ENCODE measurements at places on chromosomes 16 and 17.

GRCh38 chr17:80222376-80223141 lies 2.3 kb downstream of the SLC26A11 start:
- no peak for DNase-seq

DNA sequence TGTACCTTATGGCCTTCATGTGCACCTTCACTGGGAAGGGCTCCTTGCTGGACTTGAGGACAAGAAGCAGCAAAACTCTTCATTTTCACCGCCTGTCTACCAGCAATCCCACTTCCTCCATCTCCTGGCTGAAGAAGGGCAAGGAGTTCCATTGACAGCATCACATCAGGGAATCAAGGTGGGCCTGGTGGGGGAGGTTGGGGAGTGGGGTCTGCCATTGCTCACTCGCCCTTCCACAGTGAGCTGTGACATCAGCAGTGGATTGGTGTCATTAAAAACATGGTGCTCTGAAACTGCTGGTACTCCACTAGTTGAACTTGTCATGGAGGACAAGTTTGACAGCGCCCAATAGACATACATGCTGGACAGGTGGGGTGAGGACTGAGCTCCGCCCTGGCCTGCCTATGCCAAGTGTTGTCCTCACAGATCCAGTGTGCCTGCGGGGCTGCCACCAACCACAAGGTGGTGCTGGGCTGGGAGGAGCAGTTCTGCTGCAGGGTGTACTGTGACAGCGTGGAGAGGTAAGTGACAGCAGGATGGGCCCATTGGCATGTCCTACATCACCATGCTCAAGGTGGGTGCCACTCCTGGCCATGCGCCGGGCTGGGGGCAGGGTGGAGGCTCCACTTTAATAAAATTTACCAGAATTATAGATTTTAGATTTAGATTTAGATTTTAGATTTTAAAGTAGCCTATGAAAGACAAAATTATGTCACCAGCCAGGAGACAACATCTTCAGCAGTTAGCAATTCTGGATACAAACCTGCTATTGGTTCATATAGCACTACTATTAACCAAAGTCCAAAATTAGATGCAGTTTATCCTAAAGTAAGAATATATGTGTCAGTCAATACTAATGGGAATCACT lies 1729.1 kb downstream of the TP53TG3F start:
- DNase-seq = no peak

GRCh38 chr16:63787014-63787413 lies 1334.8 kb downstream of the CDH11 start:
- DNase-seq = no peak

GRCh38 chr17:30234296-30234695 lies 1.2 kb downstream of the SLC6A4 start:
- DNase-seq = no peak

DNA sequence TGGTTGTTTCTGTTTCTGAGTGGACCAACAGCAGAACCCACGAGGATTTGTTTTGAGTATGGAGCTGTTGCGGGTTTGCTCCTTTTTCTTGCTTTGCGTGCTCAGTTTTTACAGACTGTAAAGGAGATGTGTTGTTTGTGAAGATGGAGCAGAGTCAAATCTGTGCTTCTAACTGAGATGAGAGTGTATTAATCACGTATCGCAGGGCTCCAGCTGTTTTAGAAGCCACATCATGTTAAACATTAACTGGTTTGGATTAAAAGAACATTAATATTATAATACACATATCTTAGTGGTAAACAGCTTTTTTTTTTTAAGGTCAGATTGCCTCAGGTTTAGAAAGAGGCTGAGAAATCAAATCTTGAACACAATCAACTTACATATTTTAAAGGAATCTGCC lies 69.4 kb downstream of the YPEL2 start:
- no peak for DNase-seq

DNA sequence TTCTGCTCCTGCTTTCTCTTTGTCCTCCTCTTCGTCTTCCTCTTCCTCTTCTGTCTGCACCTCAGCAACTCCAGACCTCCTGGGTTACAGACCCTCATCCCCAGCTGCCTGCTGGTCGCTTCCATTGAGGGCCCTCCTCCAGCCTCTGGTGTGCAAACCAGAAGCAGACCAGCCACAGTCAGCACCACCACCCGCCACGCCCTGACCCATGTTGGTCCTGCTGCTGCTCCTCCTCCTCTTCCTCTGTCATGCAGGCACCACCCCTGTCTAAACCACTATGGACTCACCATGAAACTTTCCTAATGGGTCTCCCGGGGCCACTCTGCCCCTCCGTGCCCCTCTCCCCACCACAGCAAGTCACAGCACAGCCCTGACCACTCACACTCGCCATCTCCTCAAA lies 11.4 kb upstream of the OGFOD3 start:
- no peak for DNase-seq

GRCh38 chr16:14285513-14286367 lies 214.6 kb downstream of the MRTFB start:
- DNase-seq = peak; percentile 97
